Hematopoietic multipotent progenitor cell treated with erythropoietin and hydrocortisone succinate and interleukin-3 and kit ligand, for 4 days (in vitro differentiated cells): ENCODE measurements at places on chromosomes 13 and 19.

DNA sequence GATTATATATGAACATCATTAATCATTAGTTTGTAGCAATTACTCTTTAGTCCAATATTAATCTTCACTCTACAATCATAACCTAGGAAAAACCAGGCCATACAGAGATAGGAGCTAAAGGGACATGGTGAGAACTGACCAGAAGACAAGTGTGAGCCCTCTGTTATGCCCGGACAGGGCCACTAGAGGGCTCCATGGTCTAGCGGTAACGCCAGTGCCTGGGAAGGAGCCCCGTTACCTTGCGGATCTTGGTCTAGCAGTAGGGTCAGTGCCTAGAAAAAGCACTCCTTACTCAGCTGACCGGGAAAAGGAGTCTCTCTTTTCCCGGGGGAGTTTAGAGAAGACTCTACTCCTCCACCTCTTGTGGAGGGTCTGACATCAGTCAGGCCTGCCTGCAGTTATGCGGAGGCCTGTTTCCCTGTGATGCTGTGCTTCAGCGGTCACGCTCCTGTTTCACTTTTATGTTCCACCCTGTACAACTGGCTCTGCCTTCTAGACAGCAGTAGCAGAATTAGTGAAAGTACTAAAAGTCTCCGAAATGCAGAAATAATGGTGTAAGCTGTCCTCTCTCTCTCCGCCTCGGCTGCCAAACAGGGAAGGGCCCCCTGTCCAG is 13.8 kb downstream of the OR7D4 start:
- peak; percentile 77 for DNase-seq

- no peak for DNase-seq
These were observed 996 bp downstream of the ZNF524 start for GRCh38 chr19:55601084-55601483.

- DNase-seq, result peak; percentile 100
These were observed 661 bp upstream of the PRR12 start for GRCh38 chr19:49590071-49590970.

DNA sequence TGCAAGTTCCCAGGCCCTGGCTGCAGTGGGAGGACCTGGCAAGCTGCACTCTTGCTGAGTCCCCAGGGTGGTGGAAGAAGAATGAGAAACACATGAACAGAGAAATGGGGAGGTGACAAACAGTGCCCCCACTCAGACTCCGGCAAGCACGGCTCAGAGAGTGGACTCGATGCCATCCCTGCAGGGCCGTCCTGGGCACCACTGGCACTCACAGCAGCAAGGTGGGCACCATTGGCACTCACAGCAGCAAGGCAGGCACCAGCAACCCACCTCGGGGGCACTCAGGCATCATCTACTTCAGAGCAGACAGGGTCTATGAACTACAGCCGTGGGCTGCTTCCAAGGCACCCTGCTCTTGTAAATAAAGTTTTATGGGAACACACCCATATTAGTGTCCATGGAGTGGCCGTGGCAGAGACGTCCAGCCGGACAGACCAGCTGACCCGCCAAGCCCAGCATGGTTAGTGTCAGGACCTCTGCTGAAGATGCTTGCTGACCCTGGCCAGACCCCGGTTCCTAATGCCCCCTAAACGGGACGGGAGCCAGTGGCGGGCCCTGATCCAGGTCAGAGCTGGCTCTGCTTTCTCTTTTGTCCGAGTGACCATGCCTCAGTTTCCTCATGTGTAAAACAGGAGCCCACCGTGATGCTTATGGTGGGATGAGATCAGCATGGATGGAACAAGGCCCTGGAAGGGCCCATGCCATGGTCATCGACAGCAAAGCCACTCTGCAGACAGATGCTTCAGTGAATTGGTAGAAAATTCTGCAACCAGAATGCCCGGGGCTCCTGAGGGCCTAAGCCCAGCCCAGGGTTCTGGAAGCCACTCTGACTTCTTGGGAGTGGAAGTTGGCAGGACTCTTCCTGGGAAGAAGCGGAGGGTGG is 2.1 kb upstream of the F10 start:
- DNase-seq, result no peak

DNA sequence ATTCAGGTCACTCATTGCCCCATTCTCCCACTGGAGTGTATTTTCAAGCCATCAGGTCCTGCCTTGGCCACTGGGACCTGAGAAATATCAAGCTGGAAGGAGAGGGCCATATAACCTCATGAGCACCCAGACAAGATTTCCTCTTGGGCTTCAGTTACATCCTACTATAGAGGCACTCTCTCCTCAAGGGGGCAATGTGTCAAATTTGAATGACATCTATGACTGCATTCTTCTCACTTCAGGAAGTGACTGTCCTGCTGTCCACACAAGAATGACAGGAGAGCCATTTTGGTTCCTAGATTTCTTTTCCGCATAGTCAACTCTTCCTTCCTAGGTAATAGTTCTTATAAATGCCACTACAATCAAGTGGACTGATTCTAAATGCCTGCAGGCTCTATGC is 416.2 kb downstream of the DIAPH3 start:
- peak; percentile 36 for DNase-seq

DNA sequence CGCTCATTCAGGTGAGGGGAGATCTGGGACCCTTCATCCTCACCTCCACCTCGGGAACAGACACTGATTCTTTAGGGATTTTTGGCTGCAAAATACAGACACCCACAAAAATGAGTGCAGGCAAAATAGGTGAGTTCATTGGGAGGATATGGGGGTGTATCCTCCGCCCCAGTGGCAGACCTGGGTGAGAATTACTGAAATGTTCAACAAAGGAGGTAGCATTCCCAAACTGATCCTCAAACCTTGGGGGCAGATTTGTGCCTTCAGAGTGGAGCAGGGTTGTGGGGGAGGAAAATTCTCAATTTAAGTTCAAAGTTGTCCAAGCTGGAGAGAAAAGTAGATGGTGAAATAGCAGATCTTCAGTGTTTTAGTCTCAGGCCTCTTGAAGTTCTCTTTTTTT is 31.3 kb upstream of the SIN3B start:
- no peak for DNase-seq

GRCh38 chr19:46461537-46461936 is 9.8 kb downstream of the PNMA8A start:
- DNase-seq, result no peak

DNA sequence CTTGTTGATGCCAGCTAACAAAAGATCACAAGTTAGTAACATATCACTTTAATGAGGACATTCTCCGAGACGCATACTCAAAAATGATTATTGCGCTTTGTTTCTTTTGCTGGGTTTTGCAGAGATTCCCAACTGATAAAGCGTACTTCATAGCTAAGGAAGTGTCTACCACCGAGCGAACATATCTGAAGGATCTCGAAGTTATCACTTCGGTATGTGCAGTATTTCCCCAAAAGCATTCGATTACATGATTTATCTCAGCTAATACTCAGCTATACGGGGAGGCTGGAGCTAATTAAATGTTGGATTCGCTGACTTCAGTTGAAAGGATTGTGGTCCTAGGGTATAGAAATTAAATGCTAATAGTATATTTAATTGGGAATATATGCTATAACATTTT is 166.3 kb downstream of the STK24 start:
- no peak for DNase-seq

GRCh38 chr19:52691215-52691610 is 43.6 kb downstream of the ZNF611 start:
- DNase-seq, result peak; percentile 27

DNA sequence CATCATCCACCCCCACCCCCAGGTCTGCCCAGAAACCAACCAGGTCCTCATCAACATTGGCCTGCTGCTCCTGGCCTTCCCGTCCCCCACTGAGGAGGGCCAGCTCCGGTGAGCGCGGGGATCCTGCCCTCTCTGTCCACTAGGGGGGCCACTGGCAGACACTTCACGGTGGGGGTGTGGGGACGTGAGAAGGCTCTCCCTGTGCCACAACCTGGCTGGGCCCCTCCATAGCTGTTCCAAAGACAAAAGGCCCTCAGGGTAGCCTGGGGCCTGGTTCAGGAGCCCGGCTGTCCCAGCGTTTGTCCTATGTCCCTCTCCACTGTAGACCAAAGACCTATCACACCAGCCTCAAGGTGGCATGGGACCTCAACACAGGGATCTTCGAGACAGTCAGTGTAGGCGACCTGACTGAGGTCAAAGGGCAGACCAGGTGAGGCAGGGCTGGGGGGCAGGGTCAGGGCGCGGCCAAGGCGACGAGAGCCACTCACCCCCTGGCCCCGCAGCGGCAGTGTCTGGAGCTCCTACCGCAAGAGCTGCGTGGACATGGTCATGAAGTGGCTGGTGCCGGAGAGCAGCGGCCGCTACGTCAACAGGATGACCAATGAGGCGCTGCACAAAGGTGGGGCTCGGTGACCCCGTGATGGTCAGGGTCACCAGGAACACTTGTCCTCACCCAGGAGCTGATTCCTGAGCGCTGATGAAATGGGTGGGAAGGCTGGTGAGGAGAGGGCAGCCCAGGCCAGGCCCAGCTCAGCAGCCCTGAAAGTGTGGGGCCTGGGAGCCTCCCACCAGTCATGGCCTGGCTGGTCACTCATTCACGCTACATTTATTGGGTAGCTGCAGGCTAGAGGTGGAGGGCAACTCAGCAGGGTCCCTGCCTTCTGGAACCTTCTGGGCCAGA is 7.9 kb downstream of the DCAF15 start:
- peak; percentile 57 for DNase-seq

GRCh38 chr13:30725326-30726085 is 9.8 kb upstream of the ALOX5AP start:
- no peak for DNase-seq

GRCh38 chr19:52542984-52543664 is 15.7 kb downstream of the ZNF808 start:
- DNase-seq, result peak; percentile 38

DNA sequence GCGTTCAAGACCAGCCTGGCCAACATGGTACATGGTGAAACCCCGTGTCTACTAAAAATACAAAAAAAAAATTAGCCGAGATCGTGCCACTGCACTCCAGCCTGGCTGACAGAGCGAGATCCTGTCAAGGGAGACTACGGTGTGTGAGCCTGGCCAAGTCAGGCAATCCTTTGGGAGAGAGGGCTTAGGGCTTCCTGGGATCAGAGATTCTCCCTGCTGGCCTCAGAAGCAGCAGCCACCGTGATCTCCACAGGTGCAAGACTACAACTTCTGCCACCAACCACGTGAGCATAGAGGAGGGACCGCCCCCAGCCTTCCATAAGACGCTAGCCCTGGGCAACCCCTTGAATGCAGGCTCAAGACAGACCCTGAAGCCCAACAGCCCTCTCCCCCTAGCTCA is 7.6 kb downstream of the MFSD12 start:
- DNase-seq, result no peak

DNA sequence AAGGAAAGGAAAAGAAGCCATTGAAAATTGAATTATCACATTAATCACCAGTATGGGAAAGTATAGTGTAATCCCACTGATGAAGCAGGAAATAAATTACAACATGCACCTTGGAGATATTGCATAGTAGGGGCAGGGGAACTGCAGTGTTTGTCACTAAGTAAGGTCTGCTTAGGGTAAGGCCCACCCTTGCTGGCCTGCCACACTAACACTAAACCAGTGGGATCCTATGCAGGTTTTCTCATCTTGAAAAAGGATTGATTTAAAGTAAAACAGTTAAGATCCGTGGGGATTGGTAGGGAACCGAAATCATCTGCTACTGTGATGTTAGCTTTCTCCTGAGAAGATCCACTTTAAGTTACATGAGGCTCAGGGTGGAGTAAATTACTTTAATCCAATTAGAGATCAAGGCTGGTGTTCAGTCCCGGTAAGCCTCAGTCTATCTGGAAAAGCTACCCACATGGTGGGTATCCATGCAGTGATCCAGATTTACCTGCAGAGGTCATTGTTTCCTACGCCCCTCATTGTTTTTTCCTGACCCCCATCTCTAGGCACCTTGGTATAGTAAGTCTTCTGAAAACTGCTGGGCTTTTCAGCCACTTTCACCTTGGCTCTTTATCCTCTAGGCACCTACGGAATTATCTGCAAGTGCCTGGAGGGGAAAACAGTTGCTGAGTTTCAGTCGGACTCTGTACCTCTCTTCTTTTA is 1014.9 kb upstream of the ATXN8OS start:
- DNase-seq, result no peak

- no peak for DNase-seq
These were observed 239.9 kb downstream of the VWA8 start for GRCh38 chr13:41720839-41721561.

- peak; percentile 18 for DNase-seq
These were observed 2.0 kb upstream of the MAB21L1 start for GRCh38 chr13:35478271-35479037.
